Amygdala (tissue), 56 donors: ENCODE measurements at places on chromosomes 1 and 21.

DNA sequence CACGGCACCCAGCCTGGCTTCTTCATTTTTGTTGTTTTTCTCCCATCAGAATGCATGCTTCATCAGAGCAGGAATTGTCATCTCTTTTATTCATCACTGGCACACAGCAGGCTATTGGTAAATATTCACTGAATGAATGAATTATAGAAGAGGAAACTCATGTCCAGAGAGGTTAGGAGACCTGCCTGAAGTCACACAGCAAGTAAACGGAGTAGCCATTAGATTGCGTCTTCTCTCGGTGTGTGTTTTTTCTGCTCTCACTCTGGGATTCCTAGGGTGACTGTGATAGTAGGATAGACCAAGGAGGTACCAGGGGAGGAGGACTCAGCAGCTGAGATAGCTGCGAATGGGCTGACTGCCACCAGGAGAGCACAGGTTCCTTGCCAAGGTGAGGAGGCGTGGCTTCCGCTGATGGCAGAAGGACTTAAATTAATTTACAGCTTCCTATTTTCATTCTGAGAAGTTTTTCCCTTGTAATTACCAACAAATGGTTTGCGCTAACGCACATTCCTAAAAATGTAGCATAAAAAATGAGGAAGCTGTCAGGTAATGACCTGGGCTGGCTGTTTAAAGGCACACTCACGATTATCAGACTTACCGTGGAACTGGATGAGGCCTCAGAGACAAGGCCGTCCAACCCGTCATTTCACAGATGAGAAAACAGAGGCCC is 4.5 kb upstream of the NCMAP start:
- no peak for DNase-seq

- no peak for DNase-seq
These were observed 66.2 kb downstream of the VPS13D start for GRCh38 chr1:12296016-12296415.

GRCh38 chr1:107474877-107475612 is 334.2 kb downstream of the NTNG1 start:
- no peak for DNase-seq

DNA sequence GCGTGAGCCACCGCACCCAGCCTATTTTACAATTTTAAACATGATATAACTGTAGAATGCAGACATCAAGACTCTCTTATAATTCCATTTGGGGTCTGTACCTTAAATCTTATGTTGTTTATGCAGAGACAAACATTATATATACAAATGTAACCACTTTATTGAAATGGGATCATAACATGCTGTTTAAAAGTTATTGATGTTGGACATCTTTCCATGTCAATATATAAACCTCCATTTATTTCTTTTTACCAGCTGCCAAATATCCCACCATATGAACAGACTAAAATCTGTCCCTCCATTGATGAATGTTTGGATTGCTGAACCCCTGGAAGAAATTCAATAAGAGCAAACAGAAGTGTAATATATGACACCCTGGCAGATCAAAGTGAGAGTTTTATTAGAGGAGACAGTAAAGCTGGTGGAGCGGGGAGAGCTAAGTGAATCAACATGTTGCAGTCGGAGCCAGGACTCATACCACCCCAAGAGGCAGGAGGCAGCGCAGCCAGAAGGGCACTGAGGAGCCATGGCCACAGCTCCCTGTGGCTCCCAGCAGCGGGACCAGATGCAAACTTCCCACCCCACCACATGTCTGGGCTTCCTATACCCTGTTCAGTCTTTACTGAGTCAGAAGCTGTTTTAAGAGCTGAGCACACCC is 4.7 kb upstream of the PCSK9 start:
- no peak for DNase-seq

- no peak for DNase-seq
These were observed 182.2 kb downstream of the DHRS3 start for GRCh38 chr1:12435639-12436344.

GRCh38 chr1:53316766-53317581 is 10.9 kb downstream of the LRP8 start:
- DNase-seq = no peak

GRCh38 chr1:2078170-2078569 is 28.0 kb downstream of the PRKCZ start:
- DNase-seq = no peak

DNA sequence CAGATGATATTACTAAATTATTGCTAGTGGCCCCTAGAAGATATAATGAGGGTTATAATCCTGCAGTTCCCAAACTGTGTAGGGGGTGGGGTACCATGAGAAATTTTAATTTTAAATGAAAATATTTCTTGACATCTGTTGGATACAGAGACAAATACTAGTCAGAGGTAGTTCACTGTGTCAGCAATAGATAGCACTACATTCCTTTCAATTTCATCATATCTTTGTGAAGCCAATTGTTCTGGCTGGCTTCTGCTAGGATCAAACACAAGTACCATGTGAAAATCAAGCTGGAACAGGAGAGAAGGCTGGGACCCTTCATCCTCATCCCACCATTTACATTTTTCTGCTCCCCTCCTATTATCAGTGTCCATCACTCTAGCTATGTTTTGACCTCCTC is 208.1 kb downstream of the USH2A start:
- no peak for DNase-seq

GRCh38 chr1:98054367-98054701 is 133.5 kb upstream of the DPYD start:
- DNase-seq = no peak

DNA sequence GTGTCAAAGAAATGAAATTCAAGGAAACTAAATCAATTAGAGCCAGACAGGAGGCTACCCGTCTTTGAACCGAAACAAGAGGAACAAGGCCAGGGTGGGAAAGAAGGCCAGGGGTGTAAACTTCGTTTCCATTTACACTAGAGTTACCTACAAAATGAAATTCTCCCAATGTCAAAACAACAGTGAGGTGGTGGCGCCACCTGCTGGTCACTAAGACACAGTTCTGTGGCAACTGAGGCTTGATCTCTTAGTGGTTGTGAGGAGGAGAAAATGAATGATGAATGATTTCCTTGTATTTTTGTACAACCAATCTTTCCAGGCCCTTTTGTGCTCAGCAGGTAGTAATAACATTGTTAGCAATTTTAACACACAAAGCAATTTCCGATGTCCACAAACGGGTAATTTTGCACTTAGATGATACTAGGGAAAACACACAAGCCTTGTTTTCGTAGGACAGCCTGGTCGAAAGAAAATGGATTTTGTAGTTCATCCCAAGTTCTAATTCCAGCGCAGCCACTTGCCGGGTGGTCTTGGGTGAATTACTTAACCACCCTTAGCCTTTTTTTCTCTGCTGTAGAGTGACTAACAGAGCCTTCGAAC is 54.8 kb upstream of the SOD1 start:
- peak; percentile 3 for DNase-seq

GRCh38 chr21:45698493-45699184 is 55.1 kb downstream of the PCBP3 start:
- no peak for DNase-seq

DNA sequence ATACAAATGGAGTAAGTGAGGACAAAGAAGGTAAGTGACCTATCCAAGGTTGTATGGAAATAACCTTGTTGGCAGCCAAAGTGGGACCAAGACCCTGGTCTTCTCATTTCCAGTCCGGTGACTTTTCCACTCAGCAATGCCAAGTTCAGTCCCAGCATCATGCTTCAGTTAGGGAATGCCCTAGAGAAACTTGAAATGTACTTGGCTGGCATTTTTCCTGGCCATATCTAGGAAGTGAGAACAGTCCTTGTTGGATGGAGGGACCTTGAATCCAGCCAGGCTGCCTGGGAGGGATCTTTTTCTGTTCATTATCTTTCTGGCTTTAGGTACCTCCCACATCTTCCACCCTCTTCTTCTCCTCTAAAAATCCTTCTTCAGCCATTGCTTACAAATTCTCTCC is 76.8 kb upstream of the UBE2U start:
- DNase-seq = no peak

DNA sequence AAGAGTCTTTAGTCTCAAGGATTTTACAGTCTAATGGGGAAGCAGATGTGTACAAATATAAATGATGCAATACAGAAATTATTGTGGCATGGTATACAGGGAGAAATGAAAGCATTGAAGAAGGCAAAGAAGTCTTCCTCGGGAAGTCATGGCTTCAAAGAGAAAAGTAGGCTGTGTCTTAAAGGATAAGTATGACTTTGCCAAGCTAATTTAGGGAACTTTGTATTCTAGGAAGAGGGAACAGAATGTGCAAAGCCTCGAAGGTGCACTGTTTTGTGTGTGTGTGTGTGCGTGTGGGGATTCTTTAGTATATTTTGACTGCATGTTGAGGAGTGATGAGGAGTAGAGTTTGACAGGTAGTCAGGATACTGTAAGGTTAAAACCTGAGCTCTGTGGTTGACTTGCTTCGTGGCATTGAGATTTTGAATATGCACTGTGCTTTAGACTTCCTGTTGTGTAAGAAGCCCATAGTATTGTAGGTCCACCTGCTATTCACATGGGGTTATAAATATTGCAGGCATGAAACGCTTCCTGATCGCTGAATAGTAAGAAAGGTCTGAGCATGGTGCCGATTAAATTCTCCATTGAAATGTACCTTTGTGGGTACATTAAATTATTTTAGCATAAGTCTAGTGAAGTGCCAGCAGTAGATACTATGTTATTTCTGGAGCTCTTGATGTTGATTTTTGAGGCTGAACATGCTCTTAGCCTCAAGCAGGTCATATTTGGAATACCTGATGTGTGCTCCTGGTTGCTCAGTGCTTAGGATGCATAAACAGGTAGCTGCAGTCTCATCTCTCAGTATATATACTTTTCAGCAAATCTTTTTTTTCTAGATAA is 8.0 kb downstream of the SMAP2 start:
- DNase-seq = no peak

- DNase-seq = no peak
These were observed 62.8 kb downstream of the SLX9 start for GRCh38 chr21:45002381-45003204.

DNA sequence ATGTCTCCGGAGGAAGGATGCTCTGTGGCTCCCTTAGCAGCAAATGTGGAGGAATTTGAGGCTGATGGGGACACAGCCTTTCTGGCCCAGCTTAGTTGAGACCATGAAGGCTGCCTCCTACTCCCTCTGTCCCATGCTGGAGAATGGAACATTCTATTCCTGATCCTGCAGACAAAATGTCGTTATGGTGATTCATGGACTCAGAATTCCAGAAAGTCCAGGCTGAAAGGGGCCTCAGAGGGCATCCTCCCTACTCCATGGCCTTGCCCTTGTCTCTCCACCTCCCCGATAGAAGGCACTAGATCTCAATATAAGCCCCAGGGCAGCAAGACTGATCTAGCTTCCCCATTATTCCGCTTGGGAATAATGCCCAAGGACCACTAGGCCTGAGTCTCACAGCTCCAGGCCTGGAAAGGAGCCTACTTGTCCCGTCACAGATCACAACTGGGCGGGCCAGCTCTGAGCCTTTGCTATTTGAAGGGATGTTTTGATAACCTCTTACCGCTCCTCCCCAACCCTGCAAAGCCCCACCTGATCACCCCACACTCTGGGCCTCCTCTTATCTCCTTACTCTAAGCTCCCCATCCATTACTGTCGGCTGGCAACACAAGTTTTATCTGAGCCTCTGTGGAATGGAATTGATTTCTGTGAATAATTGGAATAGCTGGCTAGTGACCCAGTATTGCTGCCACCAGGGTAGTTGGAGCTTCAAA is 52.8 kb upstream of the TRABD2B start:
- DNase-seq = no peak

DNA sequence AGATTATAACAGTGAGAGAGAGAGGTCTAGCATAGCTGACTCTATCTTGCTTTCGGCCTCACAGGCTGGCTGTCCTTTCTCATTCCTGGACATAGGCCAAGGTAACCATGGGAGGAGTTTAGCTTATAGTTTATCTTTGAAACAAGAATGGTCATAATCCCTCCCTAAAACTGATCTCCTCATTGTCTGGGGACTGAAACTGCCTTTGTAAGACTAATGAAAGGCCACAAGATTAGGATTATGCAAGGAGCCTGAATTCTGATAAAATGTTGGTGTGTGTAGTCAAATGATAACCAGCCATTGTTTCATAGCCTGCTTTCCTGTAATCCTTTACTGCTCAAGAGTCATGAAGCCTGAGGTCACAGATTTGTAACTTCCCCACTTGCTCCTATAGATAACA is 131.9 kb upstream of the LYPLAL1 start:
- DNase-seq = no peak

DNA sequence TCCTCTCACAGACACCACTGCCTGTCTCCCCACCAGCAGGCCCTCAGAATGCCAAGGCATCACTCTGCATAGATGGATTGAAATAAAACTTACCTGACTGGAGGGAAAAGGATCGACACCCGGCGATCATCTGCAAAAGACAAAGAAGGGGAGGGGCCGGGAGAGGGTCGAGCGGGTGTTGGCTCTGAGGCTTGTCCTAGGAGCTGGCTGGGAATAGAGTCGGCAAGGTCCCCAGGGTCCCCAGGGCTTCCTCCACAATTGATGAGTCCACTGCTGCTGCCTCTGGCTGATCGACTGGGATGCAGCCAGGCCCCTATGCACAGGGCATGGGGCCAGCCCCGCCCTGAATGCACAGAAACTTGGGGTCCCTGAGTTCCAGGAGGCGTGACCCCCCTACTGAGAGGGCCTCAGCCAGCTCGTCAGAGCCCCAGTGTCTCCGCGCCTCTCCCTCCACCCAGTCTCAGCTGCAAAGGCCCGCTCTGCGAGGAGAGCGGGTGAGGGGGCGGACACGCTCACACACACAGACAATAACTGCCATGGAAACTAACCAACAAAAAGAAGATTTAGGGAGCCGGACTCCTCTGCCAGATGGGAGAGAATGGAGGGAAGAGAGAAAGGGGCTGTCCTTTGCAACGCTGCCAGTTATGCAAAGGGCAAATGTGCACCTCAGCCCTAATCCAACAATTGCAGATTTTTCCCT is at the start of gene KLHDC8A:
KLHDC8A (minus strand) TSS at position 483 of the 700 bp plus-strand sequence. CDS start 13,318 bp downstream, outside the sequence.
- DNase-seq = no peak

- DNase-seq = no peak
These were observed 25.4 kb downstream of the ECE1 start for GRCh38 chr1:21264898-21265297.

DNA sequence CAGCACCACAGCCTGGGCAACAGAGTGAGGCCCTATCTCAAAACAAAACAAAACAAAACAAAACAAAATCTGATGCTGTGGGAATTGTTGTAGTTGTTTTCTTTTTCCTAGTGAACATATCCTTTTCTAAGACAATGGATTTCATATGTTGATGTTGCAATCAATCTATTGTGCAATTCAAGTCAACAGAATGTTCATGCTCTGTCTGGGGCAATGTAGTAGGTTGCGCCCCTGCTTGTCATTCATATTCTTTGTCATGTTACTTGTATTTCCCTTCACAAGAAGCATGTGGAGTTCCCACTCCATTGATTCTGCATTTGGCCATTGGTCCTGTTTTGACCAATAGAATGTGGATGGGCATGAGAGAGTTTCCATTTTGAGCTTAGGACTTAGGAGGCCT is 223.9 kb downstream of the DUSP10 start:
- DNase-seq = no peak
